Stimulated activated CD4-positive, alpha-beta T cell treated with anti-CD3 and anti-CD28 coated beads, Interleukin-2, amount 100 ng/mL, for 48 hours (primary cell): ENCODE measurements at places on chromosomes 3 and 15.

DNA sequence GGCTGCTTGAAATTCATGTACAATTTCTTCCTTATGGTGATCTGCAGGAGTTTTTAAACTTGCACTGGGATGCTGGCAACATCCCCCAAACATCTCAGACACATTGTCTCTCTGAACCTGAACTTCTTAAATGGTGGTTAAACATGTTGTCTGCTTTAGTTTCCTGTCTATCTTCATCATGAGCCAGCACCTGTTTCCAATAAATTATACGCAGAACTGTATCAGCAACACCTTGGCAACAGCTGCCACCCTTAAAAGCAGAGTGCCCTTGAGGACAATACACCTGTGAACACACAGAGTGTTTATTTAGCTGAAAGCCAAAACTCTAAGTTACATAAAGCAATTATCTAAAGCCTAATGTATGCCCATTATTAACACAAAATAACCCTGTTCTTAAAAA, 242.9 kb downstream of the WNT5A start:
- no peak for DNase-seq

DNA sequence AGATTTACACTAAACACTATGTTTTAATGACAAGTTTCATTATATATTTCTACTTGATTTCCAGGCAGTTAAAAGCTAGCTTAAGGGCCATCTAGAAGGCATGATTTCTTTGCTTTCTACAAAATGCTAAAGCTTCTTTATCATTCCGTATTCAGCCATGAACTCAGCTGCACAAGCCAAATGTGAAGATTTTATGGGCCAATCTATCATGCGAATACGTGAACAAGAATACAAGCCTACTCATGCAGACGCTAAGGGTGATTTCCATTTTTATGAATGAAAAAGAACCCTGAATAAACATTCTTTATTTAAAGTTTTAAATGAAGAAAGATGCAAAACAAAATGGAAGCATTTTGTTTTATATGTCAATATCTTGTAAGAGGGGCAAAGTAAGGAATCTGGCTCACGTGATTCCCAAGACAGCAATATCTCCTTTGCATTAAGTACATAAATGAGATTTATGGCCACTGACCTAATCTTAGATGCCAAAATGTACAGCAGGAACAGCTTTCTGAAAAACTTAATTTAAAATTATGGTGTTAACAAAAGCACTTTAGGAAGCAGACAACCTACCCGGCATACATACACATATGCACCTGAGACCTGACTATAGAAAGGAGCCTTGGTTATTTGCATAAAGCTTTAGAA, 215.8 kb downstream of the DPH6 start:
- no peak for DNase-seq

GRCh38 chr15:87736401-87736800, 520.1 kb downstream of the NTRK3 start:
- DNase-seq, result no peak

DNA sequence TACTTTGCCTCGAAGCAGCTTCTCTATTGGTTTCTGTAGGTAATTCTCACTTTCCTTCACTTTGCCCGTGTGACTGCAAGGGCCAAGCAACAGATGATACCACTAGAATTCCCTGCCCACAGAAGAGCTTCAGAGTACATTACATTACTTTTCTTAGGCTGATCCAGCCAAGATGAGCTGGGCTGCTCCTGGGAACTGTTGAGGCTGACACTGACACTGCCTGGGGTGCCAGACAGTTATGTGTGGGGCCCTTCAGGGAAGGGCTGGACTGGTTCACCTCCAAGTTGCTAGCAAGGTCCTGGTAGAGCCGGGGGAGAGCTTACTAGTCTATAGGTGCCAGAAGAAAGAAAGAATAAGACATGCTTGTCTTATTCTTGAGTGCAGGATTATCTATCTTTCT, 19.0 kb downstream of the GORASP1 start:
- DNase-seq, result no peak

DNA sequence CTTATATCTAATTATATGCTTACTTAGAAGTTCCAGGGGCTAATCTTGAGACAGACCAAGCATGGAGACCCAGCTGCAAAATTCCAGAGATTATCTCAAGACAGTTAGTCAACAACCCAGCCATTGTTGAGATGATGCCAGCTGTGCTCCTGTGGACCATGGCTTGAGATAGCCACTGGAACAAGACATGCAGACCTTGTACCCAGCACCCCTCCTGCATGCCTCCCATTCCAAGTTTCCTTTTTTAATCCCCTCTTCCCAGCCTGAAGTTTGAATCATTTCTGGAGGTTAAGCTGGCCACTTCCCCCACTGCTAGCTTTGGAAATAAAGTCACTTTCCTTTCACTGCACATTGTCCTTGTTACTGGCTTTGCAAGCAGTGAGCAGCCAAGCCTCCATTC, 53.8 kb downstream of the IMPG2 start:
- DNase-seq, result no peak

GRCh38 chr15:88036154-88036839, 220.2 kb downstream of the NTRK3 start:
- no peak for DNase-seq

- peak; percentile 77 for DNase-seq
Observed at GRCh38 chr15:76147906-76148570, 88.3 kb downstream of the TMEM266 start.

- no peak for DNase-seq
Observed at GRCh38 chr15:80419546-80419945, 15.4 kb downstream of the ARNT2 start.

GRCh38 chr3:108334701-108335100, 38.4 kb downstream of the HHLA2 start:
- DNase-seq, result no peak

- no peak for DNase-seq
Observed at GRCh38 chr15:48644827-48645557, 517 bp downstream of the FBN1 start.

- DNase-seq, result peak; percentile 25
Observed at GRCh38 chr3:124467980-124468902, 262.0 kb upstream of the UMPS start.

DNA sequence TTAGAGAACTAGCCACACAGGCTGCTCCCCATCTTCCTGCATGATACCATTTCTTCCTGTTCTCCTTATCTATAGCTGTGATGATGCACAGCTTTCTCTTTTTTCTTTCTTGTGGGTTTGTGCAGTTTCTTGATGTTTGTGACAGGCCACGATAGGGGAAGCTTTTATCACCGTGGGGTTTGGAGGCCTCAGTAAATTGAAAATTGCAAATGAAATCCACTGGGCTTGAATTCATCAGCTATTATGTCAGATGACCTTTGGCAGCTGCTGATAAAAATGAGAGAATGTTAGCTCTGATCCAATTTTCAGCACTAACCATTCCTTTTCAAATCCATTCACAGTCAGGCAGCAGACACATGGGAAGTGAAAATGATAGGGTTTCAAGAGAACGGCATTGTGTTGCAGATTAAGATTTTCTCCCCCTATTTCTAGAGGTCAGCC, 176.9 kb upstream of the SOX2 start:
- no peak for DNase-seq

DNA sequence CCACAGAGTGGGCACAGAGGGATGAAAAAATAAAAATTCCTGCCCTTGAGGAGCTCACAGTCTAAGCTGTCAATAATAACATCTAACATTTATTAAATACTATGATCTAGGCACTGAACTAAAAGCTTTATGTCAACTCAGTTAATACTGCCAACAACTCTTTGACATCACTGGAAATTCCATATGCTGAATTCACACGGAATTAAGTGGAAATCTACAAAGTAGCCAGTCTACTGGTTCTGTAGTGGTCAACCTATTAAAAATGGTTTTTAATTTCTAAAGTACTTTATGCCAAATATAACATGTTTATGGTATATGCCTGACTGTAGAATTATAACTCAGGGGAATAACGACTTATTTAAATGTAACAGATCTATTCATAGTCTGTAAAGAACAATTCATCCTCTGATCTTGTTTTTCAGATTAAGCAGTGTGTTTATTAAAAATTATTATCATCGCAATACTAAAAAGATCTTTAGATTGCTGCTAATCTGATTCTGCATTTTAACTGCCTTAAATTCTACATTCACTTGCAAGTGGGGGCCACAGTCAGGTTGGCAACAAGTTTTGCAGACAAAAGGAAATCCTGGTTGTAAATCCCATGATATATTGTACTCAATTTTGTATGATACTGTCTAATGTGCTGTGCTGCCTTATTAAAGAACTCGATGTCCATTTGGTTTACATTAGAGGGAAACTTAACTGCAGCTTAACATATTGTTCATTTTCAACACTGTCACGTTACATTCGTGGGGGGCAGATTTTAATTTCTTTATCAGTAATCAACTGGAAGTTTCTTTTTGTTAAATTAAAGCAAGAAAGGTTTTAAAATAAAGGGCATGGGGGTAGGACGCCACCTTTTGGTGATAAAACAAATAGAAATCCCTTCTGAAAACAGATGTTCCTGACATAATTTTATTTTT, 2.6 kb upstream of the FOXP1 start:
- no peak for DNase-seq
